ENCODE measurements at places on chromosomes 5 and 9.
A peak's percentile ranks its signal among the peaks of the same experiment; 100 is the strongest.

GRCh38 chr5:111734013-111734412 is 23.0 kb downstream of the NREP start:
- no peak for DNase-seq

DNA sequence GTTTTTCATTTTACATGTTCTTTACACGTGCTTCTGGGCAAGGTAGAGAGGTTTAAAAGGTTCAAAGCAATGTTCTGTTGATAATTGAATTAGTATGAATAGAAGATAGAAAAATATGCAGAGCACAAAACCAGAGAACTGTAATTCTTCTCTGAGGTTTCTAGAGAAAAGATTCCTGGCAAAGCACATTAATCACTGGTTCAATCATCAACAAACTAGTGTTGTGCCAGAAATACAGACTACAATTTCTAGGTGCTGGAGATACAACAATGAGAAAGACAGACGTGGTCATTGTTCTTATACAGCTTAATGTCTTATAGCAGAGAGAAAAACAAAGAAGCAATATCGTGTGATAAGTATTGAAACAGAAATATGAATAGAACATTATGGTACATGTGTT is 25.5 kb downstream of the MEGF9 start:
- DNase-seq: no peak

DNA sequence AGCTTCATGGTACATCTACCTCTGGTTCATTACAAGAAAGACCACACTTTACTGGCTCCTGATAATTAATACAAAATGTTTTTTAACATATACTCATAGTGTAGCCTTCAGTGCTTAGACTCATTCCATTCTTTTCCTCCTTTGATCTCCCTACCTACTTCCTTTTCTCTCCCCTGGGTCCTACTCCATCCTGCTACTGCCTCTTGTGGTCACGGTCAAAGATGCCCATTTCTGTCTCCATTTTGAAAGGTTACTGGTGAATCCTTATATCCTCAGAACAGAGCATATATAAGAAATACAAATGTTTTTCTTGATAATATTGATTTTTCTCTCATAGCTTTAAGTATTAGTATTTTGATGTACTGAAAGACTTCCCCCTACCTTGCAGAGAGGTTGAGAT is 375.9 kb downstream of the ARRDC3 start:
- no peak for DNase-seq

GRCh38 chr9:5110867-5111681 is 74.4 kb downstream of the INSL6 start:
- no peak for DNase-seq

GRCh38 chr5:173602423-173602822 is 14.0 kb downstream of the BOD1 start:
- no peak for DNase-seq

GRCh38 chr9:81969971-81970370 is 18.6 kb upstream of the SPATA31D1 start:
- no peak for DNase-seq

GRCh38 chr9:36486329-36486932 is 86.3 kb upstream of the MELK start:
- DNase-seq: no peak

GRCh38 chr5:132238169-132238744 is 10.6 kb upstream of the P4HA2 start:
- DNase-seq: peak; percentile 32

DNA sequence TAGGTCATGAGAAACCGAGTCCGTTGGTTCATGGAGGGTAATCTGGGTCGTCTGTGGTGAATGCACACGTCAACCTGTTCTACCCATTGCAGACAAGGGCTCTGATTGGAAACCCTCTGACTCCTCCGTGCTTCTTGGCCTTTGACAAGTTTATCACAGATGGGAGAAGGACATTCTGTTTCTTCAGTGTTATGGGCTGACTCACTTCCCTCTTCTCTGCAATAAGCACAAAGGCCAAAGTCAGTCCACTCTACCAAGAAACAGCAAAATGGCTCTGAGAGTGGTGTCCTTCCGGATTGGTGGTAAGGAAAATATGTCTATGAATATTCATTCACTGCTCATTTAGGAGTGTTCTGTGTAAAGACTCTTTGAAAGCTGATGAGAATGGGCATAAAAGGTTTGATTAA is 89.3 kb downstream of the FEM1C start:
- no peak for DNase-seq

DNA sequence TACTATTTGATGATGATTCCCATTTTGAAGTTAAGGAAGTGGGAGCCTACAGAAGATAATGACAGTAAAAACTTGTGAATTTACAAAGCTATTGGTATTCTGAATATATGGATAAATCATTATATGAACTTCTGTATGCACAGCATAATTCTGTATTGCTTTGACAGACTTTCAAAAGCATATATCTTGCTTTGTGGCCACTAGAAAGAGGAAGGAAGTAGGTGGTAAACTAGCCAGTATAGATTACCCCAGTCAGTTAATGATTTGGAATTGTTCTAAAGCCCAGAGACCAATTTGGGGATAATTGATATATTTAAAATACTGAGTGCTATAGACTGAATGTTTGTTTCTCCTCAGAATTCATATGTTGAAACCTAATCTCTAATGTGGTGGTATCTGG is 53.0 kb downstream of the NR2F1 start:
- DNase-seq: no peak

DNA sequence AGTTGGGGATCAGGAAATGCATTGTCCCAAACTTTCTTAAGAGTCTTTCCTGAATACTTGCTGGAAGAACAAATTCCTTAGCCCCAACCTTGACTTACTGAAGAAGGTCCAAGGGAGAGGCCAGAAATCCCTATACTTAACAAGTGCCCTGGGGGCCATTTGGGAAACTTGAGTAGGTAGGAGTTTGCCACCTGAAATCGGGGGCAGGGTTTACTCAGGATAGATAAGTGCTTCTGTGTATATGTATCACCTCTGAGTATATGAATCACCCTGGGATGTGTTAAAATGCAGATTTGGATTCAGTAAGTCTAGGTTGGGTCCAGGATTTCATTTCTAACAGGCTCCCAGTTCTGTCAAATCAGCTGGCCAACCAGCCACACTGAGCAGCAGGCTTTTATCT is 47.9 kb upstream of the MYO10 start:
- no peak for DNase-seq

DNA sequence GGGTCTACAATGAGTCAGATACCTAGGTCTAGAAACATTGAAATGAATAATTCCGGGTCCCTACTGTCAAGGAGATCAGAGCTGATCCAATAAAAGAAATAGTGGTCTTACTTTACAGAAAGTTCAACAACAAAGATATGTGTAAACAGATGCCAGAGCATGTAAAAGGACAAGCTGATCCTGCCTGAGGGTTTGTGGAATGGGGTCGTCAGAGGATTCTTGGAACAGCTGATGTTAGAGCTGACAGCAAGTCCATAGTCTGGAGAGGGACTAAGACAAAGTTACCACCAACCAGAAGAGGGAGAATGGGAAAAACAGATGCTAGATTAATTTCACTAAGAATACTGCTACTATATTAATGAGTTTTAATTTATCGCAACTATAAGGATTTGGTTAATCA is 71.5 kb downstream of the FREM1 start:
- DNase-seq: no peak

GRCh38 chr5:140225396-140225795 is 50.4 kb downstream of the CYSTM1 start:
- no peak for DNase-seq

- DNase-seq: no peak
Observed at GRCh38 chr9:119003201-119003611, 366.0 kb downstream of the BRINP1 start.
